ENCODE measurements at places on chromosomes 2 and 18.

DNA sequence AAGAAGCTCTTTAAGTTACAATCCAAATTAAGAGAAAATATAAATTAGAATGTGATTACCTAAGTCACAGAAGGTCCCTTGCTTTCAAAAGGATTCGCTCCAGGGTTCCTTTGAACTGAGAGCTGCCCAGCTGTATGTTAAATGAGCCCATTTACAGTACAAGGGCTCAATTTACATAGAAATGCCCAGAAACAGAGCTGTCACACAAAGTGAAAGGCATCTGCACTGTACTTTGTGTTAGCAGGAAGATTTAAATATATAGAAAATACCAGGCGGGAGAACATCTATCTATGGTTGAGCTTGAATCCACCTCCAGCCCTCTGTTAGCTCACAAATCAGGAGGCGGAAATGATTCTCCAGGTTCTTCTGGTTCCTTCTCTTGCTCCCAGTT is 272.9 kb downstream of the PAX3 start:
- DNase-seq = no peak

DNA sequence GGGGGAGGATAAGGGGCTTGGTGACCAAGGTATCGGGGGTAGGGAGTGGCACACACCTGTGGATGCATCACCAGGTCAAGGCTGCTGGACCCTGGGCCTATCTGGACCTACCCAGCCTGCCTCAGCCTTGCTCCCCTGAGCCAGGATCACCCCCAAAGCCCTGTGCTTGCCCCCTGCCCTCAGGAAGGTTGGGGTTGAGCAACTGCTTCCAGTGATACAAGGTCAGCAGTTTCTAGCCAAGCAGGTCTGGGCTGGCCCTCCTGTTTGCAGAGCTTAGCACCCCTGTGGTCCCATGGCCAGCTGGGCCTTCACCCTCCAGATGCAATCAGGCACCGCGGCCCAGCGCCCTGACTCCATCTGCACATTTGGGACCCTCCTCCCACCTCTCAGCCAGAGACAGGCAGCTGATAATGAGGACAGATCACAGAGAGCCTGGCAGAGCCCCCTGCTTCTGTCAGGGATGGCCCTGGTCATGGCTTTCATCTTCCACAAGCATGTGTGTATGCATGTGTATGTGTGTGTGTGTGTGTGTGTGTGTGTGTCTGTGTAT is 154.6 kb downstream of the TFCP2L1 start:
- no peak for DNase-seq

- no peak for DNase-seq
Observed at GRCh38 chr2:60710707-60711106, 45.4 kb upstream of the PAPOLG start.

GRCh38 chr2:149271575-149271974 is 58.8 kb upstream of the LYPD6 start:
- DNase-seq = no peak

DNA sequence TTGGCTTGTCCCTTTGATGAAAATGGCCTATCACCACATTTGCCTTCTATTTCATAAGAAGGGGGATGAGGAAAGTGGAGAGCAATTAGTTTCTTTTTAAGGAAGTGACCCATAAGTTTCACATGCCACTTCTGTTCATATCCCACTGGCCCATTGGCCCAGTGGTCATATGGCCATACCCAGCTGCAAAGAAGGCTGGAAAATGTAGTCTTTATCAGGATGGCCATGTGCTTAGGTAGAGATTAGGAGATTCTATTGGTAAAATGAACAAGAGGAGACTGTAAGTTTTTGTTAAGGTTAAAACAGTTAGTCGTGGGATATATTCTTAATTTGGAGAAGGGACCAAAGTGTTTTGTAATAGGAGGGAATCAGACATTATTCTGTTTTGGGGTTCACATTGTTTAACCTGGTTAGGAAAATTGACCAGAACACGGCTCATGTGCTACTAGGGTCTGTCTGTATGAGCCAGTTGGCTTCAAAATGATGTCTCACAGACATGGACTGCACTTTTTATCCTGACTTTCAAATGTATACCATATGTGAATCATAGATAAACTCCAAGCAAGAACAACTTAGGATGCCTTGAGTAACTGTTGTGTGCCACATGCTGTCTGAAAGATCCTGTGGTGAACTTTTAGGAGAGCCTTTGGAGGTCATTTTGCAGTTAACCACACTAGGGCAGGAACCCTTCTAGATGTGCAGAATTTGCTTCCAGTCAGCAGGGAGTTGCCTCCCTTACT is 17.3 kb downstream of the PLCL1 start:
- DNase-seq = no peak

Measured in stimulated activated CD4-positive, alpha-beta T cell treated with anti-CD3 and anti-CD28 coated beads, TNF-alpha, amount 100 ng/mL, for 4 hours (primary cell).